Stimulated activated CD4-positive, alpha-beta T cell treated with anti-CD3 and anti-CD28 coated beads, Interleukin-1b, Interleukin-23, amount 100 ng/mL, for 1 hour (primary cell): ENCODE measurements at places on chromosomes 1 and 21.

DNA sequence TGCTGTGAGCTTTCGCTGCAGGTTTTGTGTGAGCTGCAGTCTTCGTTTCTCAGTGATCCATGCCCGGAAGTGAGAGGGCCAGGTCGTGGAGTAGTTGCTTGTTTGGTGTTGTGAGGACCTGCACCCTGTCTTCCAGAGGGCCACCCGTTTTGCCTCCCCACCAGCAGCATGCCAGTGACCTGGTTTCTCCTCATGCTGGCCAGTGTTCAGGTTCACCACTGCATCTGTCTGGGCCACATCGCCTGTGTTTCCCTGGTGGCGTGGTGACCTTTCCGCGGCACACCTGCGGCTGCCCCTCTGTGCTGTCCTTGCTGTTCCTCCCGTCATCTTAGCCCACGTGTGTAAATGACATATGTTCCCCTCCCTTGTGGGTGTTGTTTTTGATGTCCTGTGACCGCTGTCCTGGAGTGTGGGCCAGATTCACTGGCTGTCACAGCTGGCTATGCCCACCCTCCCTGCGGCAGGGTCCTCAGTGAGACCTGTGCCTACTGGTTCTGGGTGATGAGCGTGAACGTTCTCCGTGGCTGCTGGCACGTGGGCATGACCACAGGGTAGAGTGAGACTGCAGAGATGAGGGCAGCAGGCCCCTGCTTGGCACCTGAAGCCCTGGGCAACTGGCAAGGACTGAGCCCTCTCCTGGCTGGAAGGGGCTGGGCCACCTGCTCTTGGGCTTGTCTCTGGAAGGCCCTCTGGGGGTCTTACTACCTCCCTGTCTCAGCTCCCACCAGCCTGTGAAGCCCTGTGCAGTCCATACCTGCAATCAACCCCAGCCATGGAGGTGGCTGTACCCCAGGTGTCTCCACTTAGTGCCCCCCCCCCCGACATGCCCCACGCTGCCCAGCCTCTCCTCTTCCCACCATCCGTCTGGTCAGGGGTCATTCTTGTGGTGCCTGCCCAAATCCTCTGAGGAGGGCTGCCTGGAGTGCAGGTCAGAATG, 7.3 kb downstream of the IBA57 start:
- no peak for DNase-seq

- DNase-seq, result no peak
These were observed 72.2 kb downstream of the NME7 start for GRCh38 chr1:169295425-169295824.

GRCh38 chr1:211196880-211197279, 62.3 kb upstream of the RCOR3 start:
- DNase-seq, result no peak

GRCh38 chr1:109248797-109249629, at the start of gene CELSR2:
TSS of gene CELSR2 (plus strand) at chr1:109249539. CDS start at chr1:109250080, 541 bp downstream.
- peak; percentile 12 for DNase-seq

- DNase-seq, result no peak
These were observed 98.5 kb downstream of the LMX1A start for GRCh38 chr1:165257969-165258459.

GRCh38 chr1:222606757-222607156, 11.1 kb upstream of the MIA3 start:
- no peak for DNase-seq

DNA sequence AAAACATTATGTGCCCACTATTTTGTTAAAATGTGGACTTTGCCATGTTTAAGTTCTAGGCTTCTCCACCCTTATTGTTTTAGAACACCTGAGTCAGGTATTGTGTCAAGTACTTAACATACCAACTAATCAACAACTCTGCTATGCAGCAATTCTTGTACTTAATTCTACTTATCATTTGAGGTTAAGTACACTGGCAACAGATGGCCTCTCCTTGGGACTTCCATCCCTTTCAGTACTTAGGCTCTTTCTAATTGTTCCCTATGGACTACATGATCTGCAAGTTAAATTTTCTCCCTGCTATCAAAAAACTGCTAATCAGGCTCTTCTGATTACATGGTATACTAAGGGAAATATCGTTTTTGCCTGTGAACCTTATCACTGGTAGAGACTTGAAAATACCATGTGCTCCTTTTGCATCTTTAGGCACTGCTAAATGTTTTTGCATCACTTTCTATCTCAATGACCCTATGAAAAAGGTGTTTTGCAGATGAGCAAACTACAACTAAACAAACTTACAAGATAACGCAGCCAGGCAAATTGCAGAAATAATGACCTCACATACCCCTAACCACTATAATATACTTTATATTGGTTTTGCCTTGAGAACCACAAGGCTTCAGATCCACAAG, 18.9 kb downstream of the SFPQ start:
- no peak for DNase-seq

GRCh38 chr21:44965251-44966022, 25.6 kb downstream of the SLX9 start:
- no peak for DNase-seq

DNA sequence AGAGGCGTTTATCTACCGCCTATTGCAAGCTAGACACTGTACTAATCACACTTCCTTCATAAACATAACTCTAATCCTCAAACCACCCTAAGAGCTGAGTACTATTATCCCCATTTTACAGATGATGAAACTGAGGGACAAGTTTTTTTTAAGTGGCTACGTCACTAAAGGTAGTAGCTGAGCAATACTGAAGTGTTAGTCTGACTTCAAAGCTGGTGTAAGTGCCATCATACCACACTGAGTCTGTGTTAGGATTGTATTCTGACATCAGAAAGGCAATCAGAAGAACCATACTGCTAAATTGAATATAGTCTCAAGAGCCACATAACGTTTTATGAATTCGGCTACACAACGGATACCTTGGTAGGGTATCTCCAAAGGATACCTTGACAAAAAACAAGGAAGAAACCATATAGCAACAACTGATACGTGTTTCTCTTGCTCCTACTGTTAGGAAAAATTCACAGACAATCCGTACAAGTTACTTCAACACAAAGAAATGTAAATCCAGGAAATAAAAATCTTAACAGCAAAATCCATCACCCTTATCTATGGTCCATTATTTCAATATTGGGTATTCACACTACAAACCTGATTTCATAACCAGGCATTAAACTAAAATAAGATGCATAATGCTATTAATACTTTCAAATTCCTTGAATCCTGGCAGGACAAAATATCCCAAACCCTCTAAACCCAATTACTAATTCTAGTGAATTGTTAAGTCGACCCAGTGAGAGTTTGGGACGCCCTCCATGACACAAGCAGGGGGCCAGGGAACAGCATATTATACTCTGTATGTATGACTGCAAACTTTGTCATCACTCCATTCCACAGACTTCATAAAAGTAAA, 1.6 kb downstream of the TP53BP2 start:
- DNase-seq, result no peak

DNA sequence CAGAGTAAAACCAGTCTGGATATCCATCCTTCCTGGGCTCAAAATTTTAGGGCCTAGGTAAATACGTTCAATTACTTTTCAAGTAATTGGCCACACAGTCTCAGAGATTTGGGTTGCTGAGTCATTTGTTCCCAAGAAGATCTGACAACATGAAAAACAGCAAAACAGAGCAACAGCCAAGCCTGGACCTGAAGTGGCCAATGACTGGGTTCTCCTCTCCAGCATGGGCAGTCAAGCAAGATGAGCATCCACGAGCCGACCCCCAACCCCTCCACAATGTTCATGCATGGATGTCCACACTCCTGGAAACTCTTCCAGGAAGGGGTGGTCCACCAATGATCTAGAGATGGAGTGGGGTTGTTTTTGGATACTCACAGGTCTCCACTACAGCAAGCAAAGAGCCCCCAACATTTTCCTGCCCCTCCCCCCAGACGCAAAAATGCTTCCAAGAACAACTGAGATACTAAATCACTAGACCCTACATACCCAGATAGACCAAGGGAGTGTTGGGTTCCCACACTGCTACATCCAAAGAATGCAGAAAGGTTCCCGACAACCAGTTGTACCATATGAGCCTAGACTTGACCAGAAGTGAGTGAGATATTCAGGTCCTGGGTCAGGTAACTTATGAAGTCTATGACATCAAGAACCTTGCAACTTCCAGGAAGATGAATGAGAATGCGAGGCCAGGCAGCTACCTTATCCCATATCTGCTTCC, 73.0 kb downstream of the CD46 start:
- DNase-seq, result no peak

DNA sequence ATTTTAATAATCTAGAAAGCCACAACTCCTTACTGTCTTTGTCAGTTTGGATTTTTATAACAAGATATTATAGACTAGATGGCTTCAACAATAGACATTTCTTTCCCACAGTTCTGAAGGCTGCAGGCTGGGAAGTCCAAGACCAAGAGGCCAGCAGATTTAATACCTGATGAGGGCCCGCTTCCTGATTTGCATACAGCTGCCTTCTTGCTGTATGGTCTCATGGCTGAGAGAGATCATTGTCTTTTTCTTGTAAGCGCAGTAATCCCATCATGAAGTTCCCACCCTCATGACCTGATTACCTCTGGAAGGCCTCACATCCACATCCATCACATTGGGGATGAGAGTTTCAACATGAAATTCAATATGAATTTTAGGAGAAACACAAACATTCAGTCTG, 9.8 kb downstream of the RPS6KC1 start:
- DNase-seq, result no peak

- no peak for DNase-seq
These were observed 483 bp downstream of the YBEY start for GRCh38 chr21:46286648-46287002.

DNA sequence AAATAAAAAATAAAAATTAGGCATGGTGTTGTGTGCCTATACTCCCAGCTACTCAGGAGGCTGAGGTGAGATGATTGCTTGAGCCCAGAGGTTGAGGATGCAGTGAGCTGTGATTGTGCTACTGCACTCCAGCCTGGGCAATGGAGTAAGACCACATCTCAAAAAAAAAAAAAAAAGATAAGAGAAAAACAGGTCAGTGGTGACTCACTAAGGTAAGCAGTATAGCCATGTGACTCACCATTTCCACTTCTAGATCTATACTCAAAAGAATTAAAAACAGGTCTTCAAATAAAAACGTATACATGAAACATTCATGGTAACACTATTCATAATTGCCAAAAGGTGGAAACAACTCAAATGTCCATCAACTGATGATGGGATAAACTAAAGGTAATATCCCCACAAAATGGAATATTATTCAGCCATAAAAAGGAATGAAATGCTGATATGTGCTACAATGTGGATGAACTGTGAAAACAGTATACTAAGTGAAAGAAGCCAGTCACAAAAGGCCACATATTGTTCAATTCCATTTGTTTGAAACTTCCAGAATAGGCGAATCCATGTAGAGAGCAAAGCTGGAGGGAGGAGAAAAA, 75.1 kb downstream of the ZNF281 start:
- no peak for DNase-seq

DNA sequence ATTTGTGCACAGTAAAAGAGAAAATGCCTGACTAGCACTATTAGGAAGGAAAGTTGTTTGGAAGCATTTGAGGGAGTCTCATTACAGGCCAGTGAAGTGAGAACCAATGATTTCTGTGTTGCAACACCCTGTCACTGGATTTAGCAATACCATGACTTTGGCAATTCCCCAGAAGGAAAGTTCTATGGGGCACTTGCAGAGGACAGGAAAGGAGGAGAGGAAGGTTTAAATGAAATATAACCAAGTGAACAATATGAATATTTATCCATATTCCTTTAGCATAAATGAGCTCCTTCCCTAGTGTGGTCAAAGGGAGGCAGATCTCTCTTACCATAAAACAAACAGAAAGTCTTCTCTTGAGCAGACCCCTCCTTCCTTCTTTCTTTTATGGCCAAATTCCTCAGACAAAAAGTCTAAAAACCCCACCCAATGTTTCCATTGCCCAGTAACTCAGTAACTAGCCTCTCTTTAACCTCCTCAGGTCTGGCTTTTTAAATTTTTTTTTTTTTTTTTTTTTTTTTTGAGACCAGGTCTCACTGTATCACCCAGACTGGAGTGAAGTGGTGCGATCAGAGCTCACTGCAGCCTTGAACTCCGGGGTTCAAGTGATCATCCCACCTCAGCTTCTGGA, 5.5 kb downstream of the TLR5 start:
- DNase-seq, result no peak

- DNase-seq, result no peak
These were observed 299.2 kb downstream of the GPATCH2 start for GRCh38 chr1:217331698-217332097.

GRCh38 chr1:161179698-161180097, 2.4 kb upstream of the B4GALT3 start:
- DNase-seq, result no peak

GRCh38 chr1:212600071-212600915, 8.3 kb upstream of the ATF3 start:
- no peak for DNase-seq

DNA sequence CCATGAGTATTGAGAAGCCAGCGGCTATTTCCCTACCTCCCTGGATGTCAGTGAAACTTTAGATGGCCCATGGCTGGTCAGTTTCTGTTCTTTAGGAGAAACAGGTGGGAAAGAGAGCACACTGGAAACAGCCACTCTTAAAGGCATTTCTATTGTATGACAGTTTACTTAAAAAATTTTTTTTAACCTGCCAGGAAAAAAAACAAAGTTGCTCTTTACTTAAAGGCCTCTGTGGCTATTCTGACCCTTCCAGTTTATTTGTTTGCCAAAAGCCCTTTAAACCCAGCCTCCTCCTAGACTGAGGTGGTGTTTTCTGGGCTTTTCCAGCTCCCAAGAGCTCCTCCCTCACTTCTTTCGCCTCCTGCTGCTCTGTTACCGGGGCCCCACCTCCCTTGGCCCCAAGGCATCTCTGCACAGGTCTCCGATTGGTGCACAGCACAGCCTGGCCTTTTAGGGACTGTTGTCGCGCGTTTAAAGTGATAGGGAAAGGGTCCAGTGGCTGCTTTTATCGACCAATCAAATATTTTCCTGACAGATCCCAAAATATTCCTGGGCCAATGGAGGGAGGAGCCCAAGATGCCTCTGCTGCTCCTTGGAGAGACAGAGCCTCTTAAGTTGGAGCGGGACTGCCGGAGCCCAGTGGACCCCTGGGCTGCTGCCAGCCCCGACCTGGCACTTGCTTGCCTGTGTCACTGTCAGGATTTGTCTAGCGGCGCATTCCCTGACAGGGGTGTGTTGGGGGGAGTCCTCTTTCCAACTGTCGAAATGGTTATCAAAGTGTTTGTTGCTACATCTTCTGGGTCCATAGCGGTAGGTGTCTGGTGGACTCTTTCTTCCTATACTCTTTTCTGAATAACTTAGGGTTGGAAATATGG, at the start of gene SH3BGR:
Gene SH3BGR, plus strand, starts transcription at position 639 of the 875 bp plus-strand sequence. Its CDS starts 127 bp downstream, at position 766.
- no peak for DNase-seq
